ENCODE measurements at places on chromosomes 12 and 14.

GRCh38 chr12:27434673-27435565 lies 11.6 kb upstream of the SMCO2 start:
- no peak for DNase-seq

DNA sequence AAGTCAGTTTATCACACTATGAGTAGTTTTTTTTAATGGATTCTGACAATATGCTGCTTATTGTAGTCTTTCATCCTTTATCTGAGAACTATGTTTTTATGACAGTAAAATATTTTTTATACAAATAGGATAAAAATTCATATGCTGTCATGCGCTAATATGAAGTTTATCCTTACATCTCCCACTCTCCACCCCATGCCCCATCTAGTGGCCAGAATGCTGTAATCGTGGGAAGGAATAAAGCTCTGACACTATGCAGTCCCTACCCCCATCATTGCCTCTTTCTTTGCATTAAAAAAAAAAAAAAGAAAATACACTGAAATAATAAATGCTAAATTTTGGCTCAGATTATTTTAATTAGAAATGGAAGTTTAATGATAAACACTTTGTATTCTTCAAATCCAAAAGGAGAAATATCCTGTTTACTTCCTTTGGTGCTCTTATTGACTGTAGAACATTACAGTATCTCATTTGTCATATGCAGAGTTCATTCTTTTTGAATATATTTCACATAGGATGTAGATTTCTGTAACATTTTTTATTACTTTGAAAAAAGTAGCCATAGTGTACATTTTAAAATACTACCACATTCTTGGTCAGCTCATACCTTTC lies 145.9 kb upstream of the SLCO1C1 start:
- no peak for DNase-seq

- no peak for DNase-seq
Observed at GRCh38 chr12:82425241-82425640, 66.9 kb downstream of the METTL25 start.

DNA sequence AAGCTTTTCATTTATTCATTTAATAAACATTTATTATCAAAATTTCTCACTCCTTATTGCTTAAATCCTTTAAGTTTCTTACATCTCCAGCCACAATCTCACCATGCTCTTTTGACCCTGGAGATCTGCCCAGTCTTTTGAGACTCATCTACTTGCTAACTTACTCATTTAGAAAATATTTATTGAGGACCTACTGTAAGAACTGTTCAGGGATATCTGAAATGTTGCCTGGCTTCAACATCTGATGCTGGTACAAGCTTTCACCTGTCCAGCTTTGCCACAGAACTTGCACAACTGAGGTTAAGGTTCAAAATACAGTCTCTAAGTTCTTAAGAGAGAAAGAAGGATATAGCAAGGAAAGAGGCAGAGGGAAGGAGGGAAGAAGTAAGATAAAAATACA lies 17.5 kb upstream of the GXYLT1 start:
- DNase-seq = no peak

GRCh38 chr12:2924019-2924418 lies 33.3 kb downstream of the TULP3 start:
- DNase-seq = no peak

DNA sequence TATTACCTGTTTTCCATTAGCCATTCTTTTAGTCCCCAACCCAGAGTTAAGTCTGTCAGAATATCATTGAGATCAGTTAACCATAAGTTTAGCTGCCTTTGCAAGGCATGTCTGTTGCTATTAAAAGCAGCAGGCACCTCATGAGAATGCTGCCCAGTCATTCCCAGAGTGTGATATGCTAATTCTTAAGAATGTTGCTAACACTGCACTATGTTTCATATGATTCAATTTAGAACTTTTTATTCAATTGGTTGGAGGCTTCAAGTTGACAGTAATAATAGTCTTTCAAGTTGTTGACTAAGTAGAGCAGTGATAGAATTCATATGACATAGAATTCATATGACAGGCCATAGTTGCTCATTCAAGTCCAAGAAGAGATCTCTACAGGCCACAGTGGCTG lies 292.3 kb downstream of the FUT8 start:
- no peak for DNase-seq

GRCh38 chr12:80269803-80270552 lies 170.6 kb downstream of the OTOGL start:
- DNase-seq = no peak

- DNase-seq = peak; percentile 67
Observed at GRCh38 chr12:13165617-13166041, 30.9 kb upstream of the EMP1 start.

- no peak for DNase-seq
Observed at GRCh38 chr12:102439426-102440405, 40.6 kb downstream of the IGF1 start.

- DNase-seq = no peak
Observed at GRCh38 chr12:128825835-128826234, 2.1 kb upstream of the SLC15A4 start.

GRCh38 chr14:77406086-77406485 lies 17.2 kb downstream of the NOXRED1 start:
- DNase-seq = no peak

- no peak for DNase-seq
Observed at GRCh38 chr12:100437038-100437841, 36.4 kb upstream of the NR1H4 start.

DNA sequence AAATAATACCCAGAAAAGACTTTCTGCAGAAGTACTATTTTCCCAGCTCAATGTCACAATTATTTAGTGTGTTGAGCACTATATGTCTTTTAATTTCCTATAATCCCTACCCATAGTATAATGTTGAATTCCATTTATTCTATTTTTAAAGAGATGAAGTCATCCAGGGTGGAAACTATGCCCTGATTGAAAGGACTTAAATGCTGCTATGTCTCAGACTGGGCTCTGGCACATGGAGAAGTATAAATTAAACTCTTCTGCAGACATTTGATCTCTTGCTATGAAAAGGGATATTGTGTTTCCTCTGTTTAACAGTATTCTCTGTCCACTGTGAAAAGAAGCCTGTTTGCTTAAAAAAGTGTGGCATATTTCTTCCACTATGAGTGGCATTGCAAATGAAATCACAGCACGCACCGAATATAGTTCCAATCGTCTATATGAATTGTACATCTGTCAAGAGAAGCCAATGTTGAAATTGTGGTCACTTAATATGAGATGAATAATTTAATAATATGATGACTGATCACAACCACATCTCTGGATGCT lies 192.3 kb downstream of the BCAT1 start:
- DNase-seq = no peak

DNA sequence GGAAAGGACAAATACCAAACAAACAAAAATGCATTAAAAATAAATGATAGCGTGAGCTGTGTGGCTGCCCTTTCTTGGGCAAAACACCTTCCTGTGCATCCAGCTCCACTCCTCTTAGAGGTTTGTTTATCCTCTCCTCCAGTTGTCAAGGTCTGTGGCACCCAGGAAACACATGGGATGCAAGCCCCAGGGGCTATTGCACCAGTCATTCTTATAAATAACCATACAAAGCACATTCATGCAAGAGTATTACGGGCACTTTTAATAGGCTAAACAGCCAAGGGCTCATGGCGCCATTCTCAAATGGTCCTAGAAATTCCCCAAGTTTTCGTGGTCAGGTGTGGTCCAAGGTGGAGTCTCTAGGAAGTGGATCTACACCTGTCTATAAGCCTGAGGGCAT lies 257.0 kb downstream of the DPF3 start:
- no peak for DNase-seq

DNA sequence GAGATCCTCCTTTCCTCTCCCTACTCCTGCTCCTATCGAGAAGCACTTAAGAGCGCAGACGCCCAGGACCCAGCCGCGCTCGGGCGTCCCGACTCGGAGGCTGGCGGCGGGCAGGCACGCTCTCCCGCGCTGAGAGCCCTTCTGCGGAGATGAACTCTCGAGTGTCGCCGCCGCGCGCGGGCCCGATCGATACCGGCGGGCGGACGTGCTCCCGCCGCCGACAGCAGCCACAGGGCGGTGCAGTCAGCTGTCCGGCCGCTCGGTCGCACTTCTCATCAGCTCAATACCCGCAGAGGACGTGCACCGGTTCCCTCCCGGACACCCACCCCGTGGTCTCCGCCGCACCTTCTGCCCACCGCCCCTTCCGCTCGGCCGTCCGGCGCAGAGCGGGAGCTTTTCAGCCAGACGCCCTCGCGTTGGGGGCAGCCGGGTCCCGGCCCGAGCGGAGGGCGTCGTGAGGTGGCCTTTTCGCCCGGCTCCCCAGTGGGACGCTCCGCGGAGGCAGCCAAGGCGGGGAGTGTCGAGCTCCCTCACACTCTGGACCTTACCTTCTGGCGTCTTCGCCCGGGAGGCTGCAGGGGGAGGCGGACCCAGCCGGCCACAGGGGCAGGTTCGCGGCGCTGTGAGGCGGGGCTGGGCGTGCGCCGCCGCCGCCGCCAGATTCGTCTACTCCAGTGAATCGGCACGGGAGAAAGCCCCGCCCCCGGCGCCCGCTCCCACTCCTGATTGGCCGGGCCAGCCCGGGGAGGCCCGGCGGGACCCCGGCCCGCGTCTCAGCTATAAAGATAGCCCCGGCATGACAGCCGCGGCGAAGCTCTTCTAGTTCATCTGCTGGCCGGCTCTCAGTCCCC lies at the start of gene INSM2:
Gene INSM2 (plus strand): TSS at position 808 of the 851 bp plus-strand sequence. CDS start 89 bp downstream, outside the sequence.
- DNase-seq = peak; percentile 58

All from activated CD4-positive, alpha-beta T cell treated with anti-CD3 and anti-CD28 coated beads for 24 hours (primary cell).